ENCODE measurements at places on chromosomes 2 and 18. TPM values are rescaled to one million over a fixed set of nuclear protein-coding genes. Genes with fewer than 3 reads are reported as not detected.

Gene MC2R
- not detected for total RNA-seq

GRCh38 chr2:16687955-16688354 lies 22.3 kb upstream of the CYRIA start:
- no peak for DNase-seq

- no peak for DNase-seq
Measured at GRCh38 chr2:32942793-32943485, 3.8 kb upstream of the LTBP1 start.

DNA sequence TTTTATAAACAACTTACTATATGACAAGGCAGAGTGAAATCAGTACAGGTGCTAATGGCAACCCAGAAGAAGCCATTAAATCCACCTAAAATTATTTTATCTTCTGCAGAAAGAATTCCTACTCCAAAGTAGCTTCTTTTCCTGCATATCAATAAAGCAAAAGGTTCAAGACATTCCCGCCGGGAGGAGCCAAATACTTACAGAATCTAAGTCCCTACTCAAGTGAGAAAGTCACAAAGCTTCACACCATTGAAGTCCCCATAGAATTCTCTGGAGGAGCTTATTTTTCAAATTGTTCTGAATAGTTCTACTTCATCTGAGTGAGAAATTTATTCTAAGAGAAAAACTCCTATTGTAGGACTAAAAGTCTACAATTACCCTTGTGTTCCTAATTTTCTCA lies 233.7 kb upstream of the HNRNPA3 start:
- DNase-seq = no peak
